ENCODE measurements at places on chromosomes 3 and 15.
A peak's percentile ranks its signal among the peaks of the same experiment; 100 is the strongest.

DNA sequence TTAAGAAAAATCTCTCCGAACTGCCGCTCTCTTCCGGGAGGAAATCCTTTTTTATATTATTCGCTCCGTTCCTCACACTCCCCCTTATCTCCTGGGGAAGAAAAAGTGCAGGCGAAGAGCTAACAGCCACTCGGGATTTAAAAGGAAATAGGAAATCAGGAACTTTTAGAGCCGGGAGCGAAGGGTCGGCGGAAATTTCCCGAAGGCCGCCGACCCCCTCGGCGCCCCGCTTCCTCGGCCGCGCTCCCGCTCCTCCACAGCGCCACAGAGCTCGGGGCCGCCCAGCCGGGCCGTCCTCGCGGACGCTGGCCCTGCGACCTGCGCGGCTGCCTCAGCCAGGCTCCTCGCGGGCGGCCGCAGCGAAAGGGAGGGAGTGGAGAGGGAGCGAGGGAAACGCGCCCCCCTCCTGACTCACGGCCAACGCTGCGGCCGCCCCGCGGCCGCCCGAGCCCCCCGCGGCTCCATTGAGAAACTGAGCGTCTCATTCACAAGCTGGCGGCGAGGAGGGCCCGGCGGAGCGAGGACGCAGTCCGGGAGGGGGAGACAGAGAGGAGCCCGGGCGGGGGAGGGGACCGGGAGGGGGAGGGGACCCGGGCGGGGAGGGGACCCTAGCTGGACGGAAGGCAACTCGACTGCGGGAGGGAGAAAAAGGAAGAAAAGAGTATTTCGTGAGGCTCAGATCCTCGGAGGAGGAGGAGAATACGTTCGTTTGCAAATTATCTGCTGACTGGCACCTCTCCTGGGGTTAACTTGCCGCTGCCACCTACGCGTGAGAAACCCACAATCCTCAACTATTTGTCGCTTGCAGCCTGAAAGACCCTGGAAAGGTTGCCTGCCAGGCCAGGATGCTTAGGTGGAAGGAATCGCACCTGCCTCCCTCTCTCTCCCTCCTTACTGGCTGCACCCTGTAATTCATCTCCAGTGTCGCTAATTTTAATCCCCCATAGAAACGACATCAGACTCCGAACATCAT is at the start of gene PTPN9:
Gene PTPN9 (minus strand): TSS at position 368 of the 973 bp plus-strand sequence. CDS start 539 bp downstream, outside the sequence.
- DNase-seq = peak; percentile 52

DNA sequence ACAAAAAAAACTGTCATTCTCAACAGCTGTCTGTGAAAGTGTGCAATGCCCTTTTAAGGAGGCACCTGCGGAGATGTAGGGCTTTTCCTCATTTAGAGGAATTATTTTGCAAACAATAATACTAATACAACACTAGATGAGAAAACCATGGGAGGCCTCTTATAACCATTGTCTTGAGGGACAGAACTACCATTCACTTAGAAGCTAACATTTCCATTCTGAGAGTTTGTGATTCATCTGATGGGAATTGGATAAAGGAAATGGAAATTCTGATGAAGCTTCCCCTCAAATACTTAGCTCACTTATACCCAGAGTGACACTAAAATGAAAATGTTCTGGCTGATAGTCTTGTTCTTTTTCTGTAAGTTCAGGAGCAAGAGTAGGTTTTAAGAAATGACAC is 147.7 kb downstream of the CADPS start:
- no peak for DNase-seq

DNA sequence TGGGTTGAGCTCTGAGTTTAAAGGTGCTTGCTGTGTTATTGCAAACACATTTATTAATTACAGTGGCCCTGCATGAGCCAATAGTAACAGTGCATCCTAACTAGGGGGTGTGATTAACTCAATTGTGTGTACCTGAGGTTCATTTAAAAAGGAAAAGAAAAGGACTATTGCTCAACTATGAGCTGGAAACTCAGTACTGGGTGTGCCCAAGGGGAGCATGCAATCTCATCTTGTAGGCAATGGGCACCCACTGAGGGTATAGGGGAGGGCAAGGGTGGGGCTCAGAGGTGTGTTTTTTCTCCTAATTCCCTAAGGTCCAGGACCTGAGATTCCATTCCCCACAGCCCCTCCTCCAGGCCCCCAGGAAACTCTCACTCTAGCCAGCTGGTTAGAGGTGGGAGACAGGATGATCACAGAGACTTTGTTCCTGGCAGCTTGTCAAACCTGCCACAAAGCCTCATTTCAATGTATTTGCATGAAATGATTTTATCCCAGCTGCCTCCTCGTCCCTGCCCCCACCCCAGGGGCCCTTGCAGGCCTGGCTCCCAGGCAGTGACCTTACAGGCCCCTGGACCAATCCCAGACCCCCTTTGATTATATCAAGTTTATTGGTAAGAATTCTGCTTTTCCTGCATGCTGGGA is 220.7 kb downstream of the TBC1D2B start:
- no peak for DNase-seq

DNA sequence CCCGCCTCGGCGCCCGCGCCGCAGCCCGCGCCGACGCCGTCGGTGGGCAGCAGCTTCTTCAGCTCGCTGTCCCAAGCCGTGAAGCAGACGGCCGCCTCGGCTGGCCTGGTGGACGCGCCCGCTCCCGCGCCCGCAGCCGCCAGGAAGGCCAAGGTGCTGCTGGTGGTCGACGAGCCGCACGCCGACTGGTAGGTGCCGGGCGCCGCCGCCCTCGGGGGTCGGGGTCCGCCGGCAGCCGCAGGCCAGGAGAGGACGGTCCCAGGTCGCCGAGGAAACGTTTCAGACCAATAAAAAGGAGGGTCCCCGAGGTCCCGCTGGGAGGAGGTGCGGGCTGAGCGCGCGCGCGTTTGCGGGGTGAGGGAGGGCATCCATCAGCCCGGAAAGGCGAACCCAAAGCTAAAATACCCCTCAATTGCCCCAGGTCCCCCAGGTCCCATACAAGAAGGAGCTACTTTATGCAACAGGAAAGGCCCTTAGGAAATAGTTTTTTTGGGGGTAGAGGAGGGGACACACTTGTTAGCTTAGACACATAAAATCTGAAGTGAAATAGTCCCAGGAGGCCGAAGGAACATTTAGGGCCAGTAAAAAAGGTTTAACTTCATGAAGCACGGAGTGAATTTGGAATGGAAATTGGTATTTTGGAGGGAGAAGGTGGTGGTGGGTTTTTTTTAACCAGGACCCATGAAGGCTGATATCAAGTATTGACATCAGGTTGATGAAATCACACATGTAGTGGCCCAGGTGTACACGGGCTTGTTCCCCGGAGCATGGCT is 739 bp downstream of the SYN2 start:
- DNase-seq = no peak

DNA sequence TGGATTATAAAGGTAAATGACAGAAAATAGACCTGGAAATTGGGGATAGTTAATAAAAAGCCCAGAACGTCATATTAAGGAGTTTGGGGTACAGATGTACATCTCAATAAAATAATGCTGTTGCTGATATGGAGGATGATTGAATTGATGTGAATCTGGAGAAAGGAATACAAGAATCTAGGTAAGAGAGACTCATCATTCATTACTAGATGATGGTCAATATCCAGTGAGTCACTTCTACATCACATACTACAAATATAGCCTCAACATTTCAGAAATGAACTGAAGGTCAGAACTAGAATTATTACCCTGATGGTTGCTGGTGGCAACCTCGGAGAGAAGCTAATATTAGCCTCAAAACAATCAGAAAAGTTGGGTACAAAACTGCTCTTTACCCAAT is 37.6 kb upstream of the P3H2 start:
- no peak for DNase-seq

DNA sequence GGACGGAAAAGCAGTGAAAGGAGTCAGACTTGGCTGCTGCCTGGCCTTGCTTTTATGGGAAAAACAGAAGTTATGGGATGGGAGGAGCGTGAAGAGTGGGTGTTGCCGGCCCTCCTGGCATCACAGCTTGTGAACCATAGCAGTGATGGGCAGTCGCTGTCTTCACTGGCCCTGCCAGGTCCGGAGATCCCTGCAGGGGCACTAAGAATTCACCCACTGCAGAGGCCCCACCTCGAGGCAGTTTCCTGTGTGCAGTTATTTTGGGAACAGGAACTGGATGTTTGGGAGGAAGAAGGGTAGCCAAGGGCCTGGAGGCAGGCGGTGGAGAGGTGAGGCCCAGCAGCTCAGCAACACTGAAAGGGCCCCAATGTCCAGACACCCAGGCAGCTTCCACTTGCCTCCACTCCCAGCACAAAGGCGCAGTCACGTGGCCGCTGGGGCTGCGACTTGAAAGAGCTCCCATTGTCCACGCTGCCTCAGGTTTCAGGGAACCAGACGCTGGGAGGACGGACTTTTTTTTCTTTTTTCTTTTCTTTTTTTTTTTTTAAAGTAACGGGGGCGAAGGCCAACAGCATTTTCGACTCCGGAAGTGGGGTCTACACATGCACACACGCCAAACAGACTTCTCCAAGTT is 255.6 kb downstream of the ZNF621 start:
- DNase-seq = no peak

GRCh38 chr3:100662113-100662823 is 47.0 kb upstream of the TFG start:
- no peak for DNase-seq

- DNase-seq = no peak
Measured at GRCh38 chr3:157785102-157785826, 282.0 kb upstream of the VEPH1 start.

DNA sequence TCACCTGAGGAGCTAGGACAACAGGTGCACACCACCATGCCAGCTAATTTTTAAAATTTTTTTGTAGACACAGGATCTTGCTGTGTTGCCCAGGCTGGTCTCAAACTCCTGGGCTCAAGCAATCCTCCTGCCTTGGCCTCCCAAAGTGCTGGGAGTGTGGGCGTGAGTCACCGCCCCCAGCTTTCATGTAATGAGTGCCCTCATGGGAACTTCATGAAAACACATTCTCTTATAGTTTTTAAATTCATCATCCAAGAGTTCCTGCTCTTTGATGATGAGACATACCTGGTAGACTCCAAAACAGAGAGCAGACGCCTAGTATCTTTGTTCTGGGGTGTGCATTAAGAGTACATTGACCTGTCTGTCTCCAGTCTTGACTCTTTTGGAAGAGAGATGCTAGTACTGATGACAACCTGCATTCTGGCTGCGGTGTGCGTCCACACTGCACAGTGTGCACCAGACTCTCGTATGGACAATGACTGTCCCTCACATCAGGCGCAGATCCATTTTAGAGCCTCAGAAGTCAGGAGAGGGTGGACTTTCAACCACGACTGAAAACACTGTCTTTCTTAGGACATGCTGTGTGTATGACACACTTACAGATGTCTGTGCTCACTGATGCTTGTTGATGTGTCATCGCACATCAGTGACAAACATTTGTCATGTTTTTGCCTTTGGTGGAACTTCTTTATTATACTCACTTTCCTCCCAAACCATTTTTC is 2.0 kb downstream of the NRROS start:
- no peak for DNase-seq

DNA sequence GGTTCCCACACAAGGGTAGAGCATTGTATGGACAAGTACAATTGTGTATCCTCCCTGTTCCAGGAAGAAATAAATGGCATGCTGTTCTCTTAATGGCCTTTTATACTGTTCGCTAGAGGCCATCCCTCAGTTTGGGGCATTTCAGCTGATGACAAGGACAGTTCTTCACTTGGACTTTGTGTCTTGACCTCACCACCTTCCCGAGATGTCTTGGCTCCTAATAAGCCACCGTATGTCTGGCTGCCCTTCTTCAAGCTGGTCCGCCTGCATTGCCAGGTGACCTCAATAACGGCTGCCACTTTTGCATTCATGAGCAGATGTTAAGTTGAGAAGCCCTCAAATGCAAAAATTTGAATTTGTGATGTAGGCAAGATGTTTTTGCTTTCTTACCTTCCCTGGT is 24.1 kb downstream of the ZBTB38 start:
- DNase-seq = no peak

DNA sequence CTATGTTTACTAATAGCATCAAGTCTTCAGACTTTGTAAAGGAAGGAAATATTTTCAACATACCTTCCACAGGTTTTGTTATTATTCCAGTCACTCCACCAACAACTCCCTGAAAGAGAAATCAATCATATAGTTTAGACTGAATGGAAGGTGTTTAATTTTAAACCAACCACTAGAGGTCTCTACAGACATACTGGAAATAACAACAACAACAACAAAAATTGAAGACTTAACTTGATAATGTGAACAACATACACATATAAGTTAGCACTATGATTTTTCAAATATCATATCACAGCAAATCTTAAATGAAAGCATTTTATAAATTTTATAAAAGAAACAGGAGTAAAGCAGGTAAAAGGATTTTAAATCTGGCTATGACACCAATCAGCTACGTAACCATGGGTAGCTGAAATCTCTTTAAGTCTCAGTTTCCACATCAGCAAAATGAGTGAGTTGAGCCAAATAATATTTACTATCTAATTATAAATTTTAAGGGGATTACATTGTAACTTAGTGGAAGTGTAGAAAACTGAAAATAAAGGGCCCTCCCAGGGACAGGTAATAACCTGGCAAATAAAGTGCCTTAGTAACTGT is 188.2 kb downstream of the VPS13C start:
- DNase-seq = no peak

DNA sequence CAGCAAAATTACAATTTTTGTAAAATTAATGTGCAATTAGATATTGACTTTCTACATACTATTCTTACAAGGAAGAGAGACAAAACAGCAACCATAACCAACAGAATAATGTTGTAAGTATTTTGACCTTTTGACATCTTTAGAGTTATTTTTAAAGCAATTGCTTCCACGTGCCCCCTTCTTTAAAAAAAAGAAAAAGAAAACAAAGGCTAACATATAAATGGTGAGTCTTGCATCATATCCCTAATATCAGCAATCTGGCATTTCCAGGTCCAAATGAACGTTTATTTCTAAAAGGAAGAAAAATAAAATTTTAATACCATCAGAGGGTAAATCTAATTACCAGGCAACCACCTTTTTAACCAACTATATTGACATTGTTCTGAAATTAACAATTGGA is 19.3 kb upstream of the STRIT1 start:
- no peak for DNase-seq

DNA sequence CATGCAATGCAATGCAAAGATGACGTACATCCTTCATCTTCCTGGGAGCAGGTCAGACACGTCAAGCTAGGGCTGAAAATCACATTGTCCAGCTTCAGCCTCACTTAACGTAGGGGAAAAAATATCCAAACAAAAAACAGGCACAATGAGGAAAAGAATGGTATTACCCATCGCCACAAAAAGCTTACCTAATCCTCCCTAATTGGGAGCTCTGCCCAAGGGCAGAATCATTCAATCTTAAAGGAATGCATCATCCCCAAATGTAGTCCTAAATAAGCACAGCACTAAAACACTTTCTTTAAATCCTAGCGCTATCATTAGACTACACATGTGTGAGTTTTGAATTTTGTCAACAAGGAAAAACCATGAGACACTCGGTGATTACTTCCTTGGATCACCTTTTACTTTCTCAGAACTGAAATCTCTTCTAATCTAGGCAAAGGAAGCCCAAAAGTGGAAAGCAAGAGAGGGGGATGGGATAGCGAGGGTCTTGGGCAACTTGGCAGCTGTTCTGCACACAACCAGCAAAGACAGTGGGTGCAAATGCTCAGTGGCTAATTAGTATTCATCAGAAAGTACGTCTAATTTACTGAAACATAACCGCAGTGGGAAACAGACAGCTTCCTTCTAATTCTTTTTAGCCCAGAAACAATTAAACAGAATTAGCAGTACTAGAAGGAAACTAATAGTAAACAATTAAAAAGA is 87.4 kb downstream of the ADAMTS9 start:
- no peak for DNase-seq

Measured in stimulated activated CD8-positive, alpha-beta memory T cell treated with anti-CD3 and anti-CD28 coated beads, Interleukin-4, amount 100 ng/mL, for 1 hour (primary cell).